Astrocyte (in vitro differentiated cells and primary cell): ENCODE measurements at places on chromosomes 4 and X. TPM values are rescaled to one million over a fixed set of nuclear protein-coding genes. Genes with fewer than 3 reads are reported as not detected.

SLC2A9 gene
- total RNA-seq = 0.54 and 0.62 TPM in 2 replicates

GRCh38 chr4:181962321-181962720 lies 280.9 kb upstream of the TENM3 start:
- DNase-seq = peak; percentile 61

- DNase-seq = no peak
Measured at GRCh38 chrX:16586377-16587112, 63.4 kb upstream of the S100G start.

DNA sequence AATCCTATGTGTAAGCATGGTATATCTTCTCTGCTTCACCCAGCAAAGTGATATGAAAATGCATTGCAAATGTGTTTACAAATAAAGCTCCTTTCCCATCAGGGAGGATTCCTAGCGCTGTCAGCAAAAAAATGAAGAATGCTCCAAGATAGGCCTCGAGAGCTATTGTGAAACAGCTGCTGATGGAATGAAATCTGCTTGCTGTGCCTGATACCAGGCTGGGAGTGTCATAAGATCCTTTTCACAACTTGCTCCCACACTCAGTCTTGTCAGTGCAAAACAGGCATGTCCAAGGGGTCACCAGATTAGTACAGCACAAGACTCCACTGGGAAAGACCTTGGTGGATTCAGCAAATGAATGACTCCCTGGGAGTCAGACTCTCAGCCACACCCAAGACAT lies 34.1 kb downstream of the HNRNPH2 start:
- no peak for DNase-seq

- DNase-seq = peak; percentile 23
Measured at GRCh38 chr4:89307446-89308160, at the start of gene GPRIN3. Gene GPRIN3 (minus strand): TSS chr4:89307800. CDS start chr4:89250110, 57,690 bp downstream.

DGAT2L6 gene
- total RNA-seq = not detected in 2 replicates
